Eye (tissue), 1 donor: ENCODE measurements at places on chromosomes 1 and 21.

DNA sequence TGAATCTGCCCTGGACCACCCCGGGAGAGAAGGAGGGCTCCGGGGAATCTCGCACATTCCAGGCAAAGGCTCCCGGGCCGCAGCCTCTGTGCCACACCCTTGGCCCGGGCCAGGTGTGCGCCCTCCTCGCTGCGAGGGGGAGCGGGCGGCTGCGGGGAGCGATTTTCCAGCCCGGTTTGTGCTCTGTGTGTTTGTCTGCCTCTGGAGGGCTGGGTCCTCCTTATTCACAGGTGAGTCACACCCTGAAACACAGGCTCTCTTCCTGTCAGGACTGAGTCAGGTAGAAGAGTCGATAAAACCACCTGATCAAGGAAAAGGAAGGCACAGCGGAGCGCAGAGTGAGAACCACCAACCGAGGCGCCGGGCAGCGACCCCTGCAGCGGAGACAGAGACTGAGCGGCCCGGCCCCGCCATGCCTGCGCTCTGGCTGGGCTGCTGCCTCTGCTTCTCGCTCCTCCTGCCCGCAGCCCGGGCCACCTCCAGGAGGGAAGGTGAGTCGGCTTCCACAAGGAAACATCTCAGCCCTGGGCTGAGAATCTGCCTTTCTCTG lies at the start of gene LAMC2:
TSS of gene LAMC2 (plus strand) at position 324 of the 550 bp plus-strand sequence. CDS start at position 413, 89 bp downstream.
- DNase-seq = peak; percentile 64

DNA sequence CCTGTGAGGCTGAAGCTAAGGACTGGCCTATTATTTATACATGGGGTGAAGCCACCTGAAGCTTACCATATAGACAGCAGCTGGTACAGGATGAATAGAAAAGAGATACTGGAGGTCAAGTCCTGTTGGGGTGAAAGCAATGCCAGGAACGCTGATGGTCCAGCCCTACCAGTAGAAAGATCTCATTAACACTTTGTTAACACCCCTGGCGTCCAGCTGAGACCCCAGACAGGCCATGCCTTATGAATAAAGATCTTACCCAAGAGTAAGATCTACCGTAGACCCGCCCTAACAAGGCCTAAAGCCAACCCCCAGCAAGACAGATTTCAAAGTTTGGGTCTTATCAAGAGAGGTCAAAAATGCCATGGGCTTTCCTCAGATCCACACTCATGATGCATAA lies 34.7 kb downstream of the ST3GAL3 start:
- no peak for DNase-seq

- peak; percentile 27 for DNase-seq
Measured at GRCh38 chr1:50570066-50570468, 146.8 kb upstream of the DMRTA2 start.

GRCh38 chr1:74496669-74497068 lies 15.7 kb downstream of the LRRC53 start:
- DNase-seq = no peak

DNA sequence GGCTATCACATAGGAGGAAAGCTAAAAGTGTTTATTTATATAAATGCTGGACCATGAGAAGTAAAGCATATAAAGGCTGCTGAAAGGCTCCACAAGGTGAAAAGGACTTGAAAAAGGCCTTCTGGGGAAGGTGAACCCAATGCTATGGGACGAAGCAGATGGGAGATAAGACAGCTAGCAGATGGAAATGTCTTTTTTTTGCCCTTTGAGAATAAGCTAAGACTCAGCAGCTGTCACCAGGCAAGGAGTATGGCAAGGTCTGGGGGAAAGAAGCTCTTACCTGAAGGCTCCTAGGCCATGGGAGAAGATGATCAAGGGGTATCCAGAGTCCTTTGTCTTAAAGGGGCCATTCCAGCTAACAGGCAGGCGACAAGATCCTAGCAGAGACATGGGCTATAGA lies 9.9 kb downstream of the PAFAH2 start:
- no peak for DNase-seq

GRCh38 chr1:162564762-162565218 lies 3.3 kb downstream of the UAP1 start:
- DNase-seq = no peak

GRCh38 chr1:53460666-53461322 lies 1.6 kb downstream of the DMRTB1 start:
- no peak for DNase-seq

DNA sequence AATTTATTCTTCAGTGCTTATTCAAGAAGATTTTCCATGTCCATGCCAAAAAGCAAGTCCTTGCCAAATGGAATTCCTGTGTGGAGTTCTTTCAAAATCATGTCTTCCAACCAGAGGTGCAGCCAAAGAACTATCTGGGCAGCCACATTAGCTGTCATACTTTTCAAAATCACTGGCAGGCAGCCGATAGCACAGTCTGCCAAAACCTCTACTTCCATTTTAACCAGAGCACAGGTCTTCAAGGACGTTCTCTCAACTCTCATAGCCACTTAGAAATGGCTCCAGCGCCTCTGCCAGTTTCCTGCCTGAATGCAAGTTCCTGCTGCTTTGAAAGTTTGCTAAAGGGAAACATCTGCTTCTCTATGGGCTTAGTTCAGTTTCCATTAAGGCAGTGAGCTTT lies 975.7 kb upstream of the ADGRL4 start:
- peak; percentile 59 for DNase-seq

- DNase-seq = no peak
Measured at GRCh38 chr1:74222701-74223100, 12.5 kb upstream of the TNNI3K start.

DNA sequence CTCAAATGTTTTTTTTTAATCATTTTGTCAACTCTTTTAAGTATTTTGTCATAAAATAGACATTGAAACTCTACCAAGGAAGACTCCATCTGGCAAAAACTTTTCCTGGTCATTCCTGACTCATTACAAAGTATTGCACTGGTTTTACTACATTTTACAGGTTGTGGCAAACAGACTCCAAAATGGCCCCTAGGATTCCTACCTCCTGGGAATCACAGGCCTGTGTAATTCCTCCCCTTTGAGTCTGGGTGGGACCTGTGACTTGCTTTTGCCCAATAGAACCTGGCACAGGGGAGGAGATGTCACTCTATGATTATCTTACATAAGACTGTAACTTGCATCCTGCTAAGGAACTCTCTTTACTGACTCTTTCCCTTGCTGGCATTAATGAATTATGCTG lies 123.6 kb upstream of the KCNJ6 start:
- DNase-seq = no peak

DNA sequence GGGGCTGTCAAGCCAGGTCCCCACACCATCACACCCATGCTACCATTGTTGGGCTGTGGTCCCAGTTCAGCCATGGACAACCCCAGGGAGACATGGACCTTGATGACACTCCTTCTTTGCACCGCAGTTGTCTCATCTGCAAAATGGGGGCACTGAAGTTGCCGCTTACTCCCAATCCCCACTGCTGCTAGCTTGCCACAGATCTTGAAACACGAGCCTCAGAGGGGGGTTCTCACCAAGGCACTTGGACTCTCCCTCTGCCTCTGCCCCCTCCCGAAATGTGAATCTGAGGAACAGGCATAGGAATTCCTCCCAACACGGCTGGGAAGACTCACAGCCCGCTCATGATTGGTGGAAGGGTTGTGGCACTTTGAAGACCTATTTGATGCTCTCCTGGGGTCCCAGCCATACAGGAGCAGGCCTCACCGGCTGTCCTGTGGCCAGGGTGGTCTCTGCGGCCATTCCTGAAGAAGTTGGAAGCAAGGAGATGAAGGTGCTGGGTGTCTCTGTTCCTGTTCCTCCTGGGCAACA lies 31.1 kb downstream of the RUNX3 start:
- DNase-seq = no peak

GRCh38 chr1:31787261-31787660 lies 23.1 kb upstream of the ADGRB2 start:
- DNase-seq = no peak
